ENCODE measurements at places on chromosomes 2 and 18.
A peak's percentile ranks its signal among the peaks of the same experiment; 100 is the strongest.

GRCh38 chr2:225037415-225038230 is 4.6 kb downstream of the DOCK10 start:
- H3K4me1 ChIP-seq: peaks cover 82% of the 10 kb centered on the region
- H3K36me3 ChIP-seq: peaks cover 18% of the 10 kb centered on the region
- no peak for DNase-seq
- no peaks in the 10 kb centered on the region for H3K27me3 ChIP-seq
- peak overlapping the region; percentile 94 for H3K4me3 ChIP-seq

DNA sequence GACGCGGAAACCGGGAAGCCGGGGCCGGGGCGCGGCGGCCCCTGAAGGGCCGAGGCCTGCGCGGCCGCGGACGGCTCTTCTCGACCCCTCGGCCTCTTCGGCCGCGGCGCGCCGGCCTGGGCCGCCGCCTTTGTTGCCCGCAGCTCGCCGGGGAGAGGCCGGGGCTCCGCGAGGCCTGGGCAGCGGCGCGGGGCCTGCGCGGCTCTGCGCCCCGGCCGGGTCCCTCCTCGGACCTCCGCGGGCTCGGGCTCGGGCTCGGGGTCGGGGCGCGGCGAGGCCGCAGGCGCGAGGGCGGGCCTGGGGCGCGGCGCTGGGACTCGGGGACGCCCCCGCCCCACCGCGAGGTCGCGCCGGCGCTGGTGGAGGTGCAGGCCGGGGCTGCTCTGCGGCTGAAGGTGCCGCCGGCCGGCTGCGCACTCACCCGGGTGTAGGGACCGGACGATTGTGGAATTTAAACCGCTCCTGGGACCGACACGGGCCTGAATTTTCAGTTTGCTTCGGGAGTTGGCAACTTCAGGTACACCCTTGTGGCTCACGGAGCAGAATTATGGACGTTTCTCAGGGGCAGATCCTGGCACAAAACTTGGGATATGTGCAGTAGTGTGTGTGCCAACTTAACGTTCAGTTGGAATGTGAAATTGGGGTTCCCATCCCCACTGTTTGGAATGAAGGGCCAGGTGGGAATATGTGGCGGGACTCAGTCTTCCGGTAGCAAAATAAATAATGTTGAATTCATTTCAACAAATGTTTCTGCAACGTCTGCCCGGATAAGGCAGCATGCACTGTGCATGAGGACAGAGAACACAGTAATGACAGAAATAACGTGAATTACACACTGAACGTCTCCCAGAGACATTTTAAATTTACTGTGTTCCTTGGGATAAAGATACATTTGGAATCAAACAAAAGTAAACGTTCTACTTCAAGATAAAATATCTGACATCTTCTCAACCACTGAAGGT is 787 bp downstream of the SOCS6 start:
- H3K4me3 ChIP-seq: peak overlapping the region; percentile 69
- H3K27me3 ChIP-seq: peaks cover 51% of the 10 kb centered on the region
- H3K27ac ChIP-seq: no peak overlapping the region
- no peaks in the 10 kb centered on the region for H3K36me3 ChIP-seq
- no peak for DNase-seq

- no peak for DNase-seq
- peaks cover 30% of the 10 kb centered on the region for H3K36me3 ChIP-seq
- H3K4me3 ChIP-seq: no peak overlapping the region
- H3K27ac ChIP-seq: no peak overlapping the region
- peaks cover 36% of the 10 kb centered on the region for H3K4me1 ChIP-seq
- no peaks in the 10 kb centered on the region for H3K27me3 ChIP-seq
Measured at GRCh38 chr18:9237981-9238380, 96.6 kb upstream of the TWSG1 start.

GRCh38 chr2:217795067-217795466 is 207.7 kb downstream of the TNS1 start:
- H3K4me1 ChIP-seq: peaks cover 14% of the 10 kb centered on the region
- H3K4me3 ChIP-seq: no peak overlapping the region
- H3K27ac ChIP-seq: no peak overlapping the region
- no peak for DNase-seq

DNA sequence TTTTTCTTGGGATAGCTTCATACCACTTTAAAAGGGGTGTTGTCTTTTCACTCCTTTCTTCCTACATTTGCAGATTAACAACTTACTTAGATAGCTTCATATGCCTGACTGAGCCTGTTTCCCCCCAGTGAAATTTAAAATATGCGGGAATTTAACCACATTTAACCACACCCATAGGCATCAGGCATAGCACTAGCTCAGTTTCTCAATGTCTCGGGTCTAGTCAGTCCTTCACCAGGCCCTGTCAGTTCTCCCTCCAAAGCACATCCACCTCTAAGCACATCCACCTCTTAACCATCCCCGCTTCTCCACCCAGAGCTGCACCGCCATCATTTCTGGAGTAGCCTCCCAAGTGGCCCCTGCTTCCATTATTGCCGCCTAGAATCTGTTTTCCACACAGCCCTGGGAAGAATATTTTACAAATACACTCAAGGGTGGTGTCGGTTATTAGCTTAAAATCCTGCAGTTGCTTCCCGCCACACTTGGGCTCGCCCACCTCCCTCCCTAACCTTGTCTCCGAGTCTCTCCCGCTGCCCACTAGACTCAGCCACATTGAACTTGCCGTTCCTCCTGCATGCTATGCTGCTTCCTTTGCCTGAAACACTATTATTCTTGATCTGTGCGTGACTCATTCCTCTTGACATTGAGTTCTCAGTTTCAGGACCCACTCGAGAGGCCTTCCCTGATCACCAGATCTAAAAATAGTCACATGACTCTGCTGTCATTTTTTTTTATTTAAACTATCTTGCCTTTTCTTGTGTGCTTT is 68.3 kb downstream of the SPTBN1 start:
- no peak for DNase-seq
- H3K36me3 ChIP-seq: peaks cover 4% of the 10 kb centered on the region
- no peak overlapping the region for H3K4me3 ChIP-seq
- no peak overlapping the region for H3K27ac ChIP-seq

- H3K36me3 ChIP-seq: peaks cover 1% of the 10 kb centered on the region
- no peaks in the 10 kb centered on the region for H3K4me1 ChIP-seq
- no peak overlapping the region for H3K27ac ChIP-seq
- no peak overlapping the region for H3K4me3 ChIP-seq
- peaks cover 24% of the 10 kb centered on the region for H3K27me3 ChIP-seq
Measured at GRCh38 chr2:162403884-162404283, 60.0 kb downstream of the GCA start.

DNA sequence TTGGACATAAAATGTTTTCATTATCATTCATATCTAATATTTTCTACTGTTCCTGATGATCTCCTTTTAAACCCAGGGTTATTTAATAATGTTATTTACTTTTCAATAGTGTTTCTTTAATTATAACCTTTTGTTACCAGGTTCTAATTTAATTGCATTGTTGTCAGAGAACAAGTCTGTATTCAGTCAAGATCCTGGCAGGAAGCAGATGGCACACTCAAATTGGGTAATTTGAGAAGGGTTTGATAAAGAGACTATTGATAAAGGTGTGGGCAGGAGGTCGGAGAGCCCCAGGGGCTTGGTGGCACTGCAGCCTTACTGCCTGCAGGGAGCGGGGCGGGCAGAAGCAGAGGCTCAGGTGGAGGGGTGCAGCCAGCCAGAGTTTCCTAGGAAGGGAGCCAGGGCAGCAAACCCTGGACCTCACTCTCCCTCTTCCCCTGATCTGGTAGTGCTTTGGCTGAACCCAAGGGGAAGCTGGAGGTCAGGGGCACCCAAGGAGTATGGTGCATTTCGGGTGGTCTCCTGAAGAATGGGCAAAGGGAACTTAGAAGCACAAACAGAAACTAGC is 2.3 kb upstream of the KIF1A start:
- no peak overlapping the region for H3K4me3 ChIP-seq
- H3K4me1 ChIP-seq: peaks cover 5% of the 10 kb centered on the region
- H3K27ac ChIP-seq: no peak overlapping the region
- no peak for DNase-seq

DNA sequence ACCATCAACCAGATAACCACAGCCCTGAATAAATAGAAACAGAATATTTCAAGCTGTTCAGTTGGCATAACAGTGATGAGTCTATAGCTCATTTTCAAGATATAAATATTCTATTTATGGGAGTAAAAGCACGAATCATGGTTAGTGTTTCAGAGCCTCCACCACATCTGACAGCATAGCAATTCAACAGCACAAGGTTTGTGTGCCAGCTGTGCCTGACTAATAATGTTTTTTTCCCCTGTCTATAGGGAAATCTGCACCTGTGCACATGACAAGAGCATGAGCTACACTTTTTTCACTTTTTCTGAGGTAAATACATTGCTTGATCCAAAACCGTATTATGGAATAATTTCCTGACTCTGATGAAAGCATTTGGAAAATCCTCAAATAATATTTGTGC is 251.3 kb downstream of the RPIA start:
- H3K4me1 ChIP-seq: no peaks in the 10 kb centered on the region
- no peaks in the 10 kb centered on the region for H3K36me3 ChIP-seq
- no peak overlapping the region for H3K27ac ChIP-seq

GRCh38 chr18:4672162-4672561 is 217.1 kb upstream of the DLGAP1 start:
- no peak overlapping the region for H3K27ac ChIP-seq
- H3K27me3 ChIP-seq: no peaks in the 10 kb centered on the region
- no peaks in the 10 kb centered on the region for H3K36me3 ChIP-seq

DNA sequence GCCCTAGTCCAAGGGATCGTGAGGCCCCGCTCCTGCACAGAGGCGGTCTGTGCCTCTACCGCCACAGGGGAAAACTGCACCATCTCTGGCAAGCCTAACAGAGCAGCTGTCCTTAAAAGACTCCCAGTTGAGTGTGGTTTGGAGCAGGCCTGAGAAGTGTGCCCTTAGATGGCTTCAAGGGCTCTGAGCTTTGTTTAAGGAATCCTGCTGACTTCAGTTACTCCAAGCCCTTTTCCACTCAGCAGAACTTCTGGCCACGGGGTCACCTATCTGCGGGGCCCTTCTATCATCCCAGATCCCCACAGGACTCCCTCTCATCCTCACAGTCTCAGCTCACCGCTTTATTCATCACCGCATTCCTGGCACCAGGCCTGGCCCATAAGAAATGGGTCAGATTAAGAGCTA is 131.5 kb downstream of the CCDC74A start:
- H3K27ac ChIP-seq: no peak overlapping the region
- H3K36me3 ChIP-seq: peaks cover 2% of the 10 kb centered on the region
- H3K4me3 ChIP-seq: no peak overlapping the region
- H3K4me1 ChIP-seq: no peaks in the 10 kb centered on the region
- no peak for DNase-seq

DNA sequence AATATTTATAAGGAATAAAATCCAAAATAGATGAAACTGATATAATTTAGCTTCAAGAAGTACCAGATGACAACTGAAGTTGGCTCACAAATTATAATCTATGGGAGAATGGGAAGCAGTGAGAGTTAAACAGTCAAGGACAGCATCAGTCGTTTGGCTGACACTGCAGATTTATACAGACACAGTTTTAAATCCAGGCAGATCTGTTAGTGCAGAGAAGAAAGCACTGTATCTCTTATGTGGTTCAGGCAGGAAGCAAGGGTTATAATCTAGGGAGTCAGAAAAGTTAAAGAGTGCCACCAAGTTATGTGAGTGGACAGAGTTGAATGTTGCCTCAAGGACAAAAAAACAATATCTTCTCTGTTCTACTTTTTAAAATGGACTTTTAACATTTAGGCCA is 880.2 kb downstream of the TSN start:
- H3K27ac ChIP-seq: no peak overlapping the region
- DNase-seq: no peak
- H3K36me3 ChIP-seq: no peaks in the 10 kb centered on the region
- H3K4me3 ChIP-seq: no peak overlapping the region
- H3K4me1 ChIP-seq: no peaks in the 10 kb centered on the region
- no peaks in the 10 kb centered on the region for H3K27me3 ChIP-seq

DNA sequence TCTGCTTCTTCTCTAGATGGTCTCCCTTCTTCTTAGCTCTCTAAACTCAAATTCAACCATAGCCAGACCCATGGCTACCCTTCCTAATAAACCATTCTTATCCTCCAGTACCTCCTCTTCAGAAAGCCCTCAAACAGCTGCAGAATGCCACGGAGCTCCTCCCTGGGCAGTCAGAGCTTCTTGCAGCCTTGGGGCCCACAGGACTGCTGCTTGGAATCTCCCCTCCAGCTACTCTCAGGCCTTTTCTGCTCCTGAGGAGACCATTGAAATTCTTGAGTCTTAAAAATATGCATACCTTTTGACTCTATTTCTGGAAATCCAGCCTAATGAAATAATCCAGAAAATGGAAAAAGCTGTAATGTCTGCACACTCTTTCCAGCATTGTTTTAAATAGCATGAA is 30.7 kb downstream of the EFR3B start:
- H3K4me1 ChIP-seq: no peaks in the 10 kb centered on the region
- no peak overlapping the region for H3K4me3 ChIP-seq
- DNase-seq: no peak

GRCh38 chr2:10548626-10549025 is 100.5 kb upstream of the ODC1 start:
- H3K27me3 ChIP-seq: peaks cover 67% of the 10 kb centered on the region
- H3K27ac ChIP-seq: no peak overlapping the region
- H3K4me1 ChIP-seq: no peaks in the 10 kb centered on the region

Measured in central memory CD8-positive, alpha-beta T cell (primary cell).